ENCODE measurements at places on chromosomes 4 and X. TPM values are rescaled to one million over a fixed set of nuclear protein-coding genes. Genes with fewer than 3 reads are reported as not detected.

DNA sequence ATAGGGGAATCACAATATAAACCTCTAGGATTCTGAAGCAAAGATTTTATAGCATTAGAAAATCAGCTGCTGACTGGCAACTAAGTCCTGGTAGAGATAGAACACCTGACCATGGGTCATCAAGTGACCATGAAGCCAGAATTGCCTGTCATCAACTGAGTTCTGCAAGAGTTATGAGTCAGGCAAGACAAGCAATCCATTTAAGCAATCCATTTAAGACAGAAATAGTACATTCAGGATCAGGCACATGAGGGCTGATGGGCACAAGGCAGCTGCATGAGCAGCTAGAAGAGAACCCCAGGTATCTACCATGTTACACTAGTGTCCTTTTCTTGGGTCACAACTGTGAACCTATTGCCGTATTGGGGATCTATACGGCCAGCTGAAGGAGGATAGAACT, 98.9 kb downstream of the SPRY1 start:
- DNase-seq: no peak

Gene CSTF2
- total RNA-seq: 14.4 TPM

DNA sequence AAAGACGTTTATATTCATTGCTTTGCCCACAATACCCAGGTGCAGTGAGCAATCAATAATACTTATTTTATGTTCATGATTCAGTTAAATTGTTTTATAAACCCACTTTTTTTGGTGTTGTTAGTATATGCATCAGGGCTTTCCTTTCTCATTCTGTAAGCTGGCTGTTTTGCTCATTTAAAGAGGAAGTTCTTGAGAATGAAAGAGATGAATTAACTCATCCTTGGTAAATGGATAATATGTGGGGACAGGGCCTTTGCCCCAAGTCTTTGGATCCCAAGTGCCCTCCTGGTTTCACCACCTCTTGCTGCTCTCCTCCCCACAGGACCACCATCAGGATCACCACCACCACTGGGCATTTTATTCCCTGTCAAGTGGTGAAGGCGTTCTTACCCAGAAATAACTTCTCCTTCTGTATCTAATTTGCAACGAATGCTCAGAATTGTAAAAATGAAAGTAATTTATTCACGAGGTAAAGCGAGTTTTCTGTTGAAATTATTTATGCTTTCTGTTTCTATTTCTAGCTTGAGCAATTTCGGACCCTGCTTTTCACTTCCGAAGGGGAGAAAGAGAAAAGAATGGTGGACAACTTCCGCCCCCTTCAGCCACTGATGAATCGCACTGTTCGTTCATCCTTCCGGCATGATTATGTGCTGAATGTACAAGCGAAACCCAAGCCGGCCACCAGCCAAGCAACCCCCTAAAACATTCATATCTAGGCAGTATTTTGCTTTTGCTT, 8.2 kb upstream of the ZRSR2 start:
- DNase-seq: no peak

GRCh38 chrX:118614150-118614549, 113.3 kb upstream of the IL13RA1 start:
- no peak for DNase-seq

DNA sequence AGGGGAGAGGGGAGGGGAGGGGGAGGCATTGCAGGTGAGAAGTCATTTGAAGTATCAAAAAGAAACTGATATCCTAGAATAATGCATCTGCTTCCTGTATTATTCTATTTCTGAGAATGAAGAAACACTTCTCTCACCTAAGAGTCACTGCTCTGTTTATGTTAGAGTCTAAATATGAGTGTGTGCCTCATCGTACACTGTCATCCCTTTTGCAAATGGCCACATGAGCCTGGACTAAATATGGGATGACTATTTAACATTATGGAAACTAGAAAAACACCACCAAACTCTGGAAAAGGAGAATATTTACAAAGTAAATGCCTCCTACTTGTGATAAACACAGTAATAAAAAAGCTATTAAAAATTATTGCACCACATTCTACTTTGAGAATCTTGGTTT, 146.4 kb upstream of the NOCT start:
- DNase-seq: no peak

DNA sequence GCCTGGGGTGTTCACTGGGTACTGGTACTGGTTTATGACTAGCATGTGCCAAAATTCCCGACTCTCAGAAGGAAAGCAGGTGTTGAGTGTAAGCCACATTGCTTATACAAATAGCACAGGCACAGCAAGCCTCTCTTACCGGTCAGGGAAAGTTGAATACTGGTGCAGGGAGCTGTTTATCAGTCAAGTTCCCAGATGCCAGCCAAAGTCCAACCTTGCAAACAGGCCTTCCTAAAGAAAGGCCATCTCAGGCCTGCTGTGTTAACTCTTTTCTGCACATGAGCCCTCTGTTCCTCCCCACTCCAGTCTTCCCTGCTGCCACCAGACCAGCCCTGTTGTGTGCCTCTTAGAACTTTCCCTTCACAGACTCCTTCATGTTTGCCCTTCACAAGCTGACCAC, 34.2 kb downstream of the PKD2 start:
- DNase-seq: no peak

DNA sequence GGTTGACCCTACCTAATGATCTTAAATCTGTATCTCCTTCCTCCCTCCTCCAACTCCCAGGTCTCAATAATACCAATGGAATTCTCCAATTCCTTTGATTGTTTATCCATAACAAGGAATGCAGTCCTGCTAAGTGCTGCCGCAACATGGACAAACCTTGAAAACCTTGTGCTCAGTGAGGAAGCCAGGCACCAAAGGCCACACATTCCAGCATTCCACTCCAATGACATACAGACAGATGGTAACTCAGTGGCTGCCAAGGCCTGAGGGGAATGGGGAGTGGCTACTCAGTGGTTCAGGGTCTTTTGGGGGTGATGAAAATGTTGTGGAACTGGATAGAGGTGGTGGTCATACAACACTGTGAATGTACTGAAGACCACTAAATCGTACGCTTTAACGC, 10.4 kb downstream of the HAUS7 start:
- DNase-seq: no peak

DNA sequence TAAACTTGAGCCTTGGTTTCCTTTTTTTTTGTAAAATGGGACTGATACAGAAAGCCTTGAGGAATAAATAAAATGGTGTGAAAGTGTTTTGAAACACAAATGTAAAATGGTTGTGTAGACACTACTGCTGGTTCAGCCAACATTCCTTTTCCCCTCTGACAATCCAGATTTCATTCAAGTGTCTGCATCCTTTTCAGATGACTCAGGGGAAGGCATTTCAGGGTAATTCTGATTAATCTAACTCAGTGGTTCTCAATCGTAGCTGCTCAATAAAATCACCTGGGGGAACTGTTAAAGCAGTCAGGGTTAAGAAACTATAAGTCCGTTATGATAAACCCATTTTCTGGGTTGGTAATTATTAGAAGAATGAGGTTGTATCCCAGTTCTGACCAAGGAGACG, 4.6 kb downstream of the ARHGAP10 start:
- DNase-seq: no peak

DNA sequence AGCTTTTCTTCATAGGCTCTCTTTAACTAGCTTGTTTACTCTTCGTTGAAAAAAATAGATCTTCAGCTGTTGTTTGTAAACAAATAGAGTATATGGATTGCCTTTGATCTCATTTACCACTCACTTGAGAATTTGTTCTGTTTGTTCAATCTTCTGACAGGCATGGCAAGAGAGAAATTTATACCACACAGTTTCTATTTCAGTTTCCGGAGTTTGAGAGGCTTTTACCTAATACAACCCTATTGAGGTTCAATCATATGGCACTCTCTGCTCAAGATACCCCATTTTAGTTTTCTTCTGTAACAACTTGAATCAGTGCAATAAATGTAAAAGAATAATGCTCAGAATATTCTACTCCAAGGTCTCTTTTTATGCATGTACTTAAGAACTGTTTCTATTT, 148.0 kb downstream of the EMCN start:
- no peak for DNase-seq

DNA sequence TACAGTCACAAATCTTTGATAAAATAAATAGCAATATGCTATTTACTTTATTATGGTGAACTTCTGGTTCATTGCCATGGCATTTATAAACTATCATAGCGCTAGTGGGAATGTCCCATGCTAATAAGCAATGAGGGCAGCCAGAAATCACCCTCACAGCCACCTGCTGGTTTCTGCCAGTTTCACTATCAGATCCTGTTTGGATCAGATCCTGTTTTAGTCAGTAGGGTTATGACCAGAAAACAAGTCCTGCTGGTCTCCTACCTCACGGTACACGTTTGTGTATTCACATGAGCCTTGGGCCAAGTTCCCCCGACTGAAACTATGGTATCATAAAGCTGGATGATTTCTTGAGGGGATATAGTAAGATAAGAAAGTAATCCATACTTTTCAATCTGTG, 17.7 kb downstream of the FOXR2 start:
- no peak for DNase-seq

GRCh38 chrX:72479324-72480274, 93.0 kb downstream of the HDAC8 start:
- no peak for DNase-seq

GRCh38 chrX:39823854-39824253, 273.9 kb downstream of the BCOR start:
- DNase-seq: no peak

DNA sequence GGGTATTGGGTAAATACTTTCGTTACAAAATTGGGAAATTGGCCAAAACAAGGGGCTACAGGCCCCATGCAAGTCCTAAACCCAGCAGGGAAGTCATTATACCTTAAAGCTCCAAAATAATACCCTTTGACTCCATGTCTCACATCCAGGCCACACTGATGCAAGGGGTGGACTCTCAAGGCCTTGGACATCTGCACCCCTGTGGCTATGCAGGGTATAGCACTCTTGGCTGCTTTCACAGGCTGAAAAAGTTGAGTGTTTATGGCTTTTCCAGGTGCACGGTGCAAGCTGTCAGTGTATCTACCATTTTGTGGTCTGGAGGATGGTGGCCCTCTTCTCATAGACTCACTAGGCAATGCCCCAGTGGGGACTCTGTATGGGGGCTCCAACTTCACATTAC, 326.5 kb downstream of the TEX13C start:
- no peak for DNase-seq

DNA sequence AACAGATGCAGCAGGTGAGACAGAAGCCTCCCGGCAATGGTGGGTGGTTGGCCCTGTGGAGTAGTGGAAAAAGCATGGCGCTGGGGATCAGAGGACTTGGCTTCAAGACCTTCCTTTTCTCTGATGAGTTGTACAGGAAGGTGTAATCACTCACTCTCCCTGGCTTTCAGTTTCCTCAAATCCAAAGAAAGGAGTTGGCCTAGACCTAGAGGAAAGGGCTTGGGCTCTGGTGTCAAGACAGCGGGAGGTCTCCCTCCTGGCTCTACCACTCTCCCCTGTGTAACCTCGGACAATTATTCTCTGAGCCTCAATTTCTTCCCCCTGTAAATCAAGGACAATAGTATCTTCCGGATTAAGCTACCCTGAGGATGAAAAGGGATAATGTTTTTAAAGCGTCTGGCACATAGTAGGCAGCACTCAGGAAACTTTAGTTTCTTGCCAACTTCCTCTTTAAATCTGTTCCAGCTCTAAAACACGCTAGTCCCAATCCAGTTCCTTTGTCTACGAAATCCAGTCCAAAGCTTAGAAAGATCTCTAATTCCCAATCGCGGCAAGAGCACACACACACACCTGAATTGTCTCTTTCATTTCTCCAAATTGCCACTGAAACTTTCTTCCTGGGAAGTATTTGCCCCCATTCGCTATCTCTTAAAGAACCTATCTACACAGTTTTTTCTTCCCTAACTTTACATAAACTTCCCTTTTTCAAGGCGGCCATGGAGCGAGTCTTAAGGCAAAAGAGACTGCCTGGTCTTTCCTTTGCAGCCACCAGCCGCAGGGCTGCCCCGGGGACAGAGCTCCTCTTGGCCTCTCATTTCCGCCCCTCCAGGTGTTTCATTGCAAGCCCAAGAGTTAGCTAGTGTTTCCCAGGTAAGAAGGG, 29.9 kb upstream of the GPC4 start:
- DNase-seq: no peak

DNA sequence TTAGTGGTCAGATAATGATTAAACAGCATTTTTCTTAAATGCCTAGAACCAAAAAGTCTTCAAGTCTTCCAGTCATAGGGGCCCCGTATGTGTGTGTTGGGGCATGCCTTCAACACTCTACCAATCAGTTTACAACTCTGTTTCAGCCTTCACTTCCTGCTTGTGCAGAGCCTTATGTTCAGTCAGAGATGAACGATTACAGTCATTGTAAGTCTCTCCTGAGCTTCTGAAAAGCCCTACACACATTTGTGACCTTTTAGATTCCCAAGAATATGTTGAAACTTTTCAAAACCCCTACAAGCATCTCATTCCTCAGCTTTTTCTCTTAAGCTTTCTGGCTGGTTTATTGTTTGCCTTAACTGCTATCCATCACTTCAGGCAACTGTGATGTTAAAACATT, 591.2 kb downstream of the ZNF674 start:
- no peak for DNase-seq

DNA sequence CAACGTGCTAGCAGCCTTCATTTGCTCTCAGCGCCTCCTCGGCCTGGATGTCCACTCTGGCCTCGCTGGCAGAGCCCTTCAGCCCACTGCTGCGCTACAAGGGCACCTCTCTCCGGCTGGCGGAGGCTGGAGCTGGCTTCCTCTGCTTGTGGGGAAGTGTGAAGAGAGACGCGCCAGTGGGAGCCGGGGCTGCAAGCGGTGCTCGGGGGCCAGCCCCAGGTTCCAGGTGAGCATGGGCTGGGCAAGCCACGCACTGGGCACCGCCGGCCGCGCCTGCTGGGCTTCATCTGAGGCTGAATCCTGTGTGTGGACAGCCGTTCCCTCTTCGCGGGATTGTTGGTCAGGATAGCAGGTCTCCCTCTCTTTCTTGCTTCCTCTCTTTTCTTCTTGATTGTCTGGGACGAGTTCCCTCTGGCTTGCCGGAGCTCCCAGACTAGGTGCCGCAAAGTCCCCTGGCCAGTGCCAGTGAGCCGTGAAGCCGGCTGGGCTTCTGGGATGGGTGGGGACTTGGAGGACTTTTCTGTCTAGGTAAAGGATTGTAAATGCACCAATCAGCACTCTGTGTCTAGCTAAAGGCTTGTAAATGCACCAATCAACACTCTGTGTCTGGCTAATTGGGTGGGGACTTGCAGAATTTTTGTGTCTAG, 165.0 kb downstream of the HEPH start:
- no peak for DNase-seq

GRCh38 chr4:173039617-173040577, 128.7 kb upstream of the GALNT7 start:
- peak; percentile 73 for DNase-seq

Gene SERTM2
- total RNA-seq: 0.35 TPM

DNA sequence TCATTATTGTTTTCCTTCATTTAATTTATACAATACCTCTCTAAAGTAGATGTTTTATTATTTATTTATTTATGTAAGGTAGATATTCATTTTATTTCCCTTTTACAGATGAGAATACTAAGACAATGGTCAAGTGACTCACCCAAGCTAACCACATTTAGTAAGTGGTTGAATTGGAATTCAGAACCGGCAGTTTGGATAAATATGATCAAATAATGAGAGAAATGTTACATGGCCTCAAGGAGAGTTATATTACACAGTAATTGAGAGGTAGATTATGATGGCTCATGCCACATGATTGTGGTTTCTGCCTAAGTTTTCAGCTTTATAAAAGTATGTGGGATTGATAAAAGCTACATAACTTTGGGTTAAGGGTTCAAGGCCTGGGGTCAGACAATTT, 239.4 kb upstream of the BOD1L1 start:
- no peak for DNase-seq

Gene KLB
- total RNA-seq: not detected
